ENCODE measurements at places on chromosomes 16 and 17. TPM values are rescaled to one million over a fixed set of nuclear protein-coding genes. Genes with fewer than 3 reads are reported as not detected.

Gene CASKIN1
- under 0.01 TPM for total RNA-seq

Gene TNFSF12
- 14.5 TPM for total RNA-seq

Gene PPL
- total RNA-seq, result 0.32 TPM

Gene CD19
- total RNA-seq, result not detected

Gene CDH5
- total RNA-seq, result not detected

Gene TMC7
- 0.32 TPM for total RNA-seq

Gene PYY
- total RNA-seq, result not detected

Gene ETV4
- total RNA-seq, result 4.7 TPM

Gene CENPN
- 64.8 TPM for total RNA-seq

Gene IL17C
- not detected for total RNA-seq

Gene ZCCHC14
- 8.2 TPM for total RNA-seq

Gene CCT6B
- 2.3 TPM for total RNA-seq

Gene ULK2
- total RNA-seq, result 16.8 TPM

Gene CTU2
- 25.1 TPM for total RNA-seq

Gene ABCC3
- total RNA-seq, result 14.5 TPM
